ENCODE measurements at places on chromosomes 13 and 19.

DNA sequence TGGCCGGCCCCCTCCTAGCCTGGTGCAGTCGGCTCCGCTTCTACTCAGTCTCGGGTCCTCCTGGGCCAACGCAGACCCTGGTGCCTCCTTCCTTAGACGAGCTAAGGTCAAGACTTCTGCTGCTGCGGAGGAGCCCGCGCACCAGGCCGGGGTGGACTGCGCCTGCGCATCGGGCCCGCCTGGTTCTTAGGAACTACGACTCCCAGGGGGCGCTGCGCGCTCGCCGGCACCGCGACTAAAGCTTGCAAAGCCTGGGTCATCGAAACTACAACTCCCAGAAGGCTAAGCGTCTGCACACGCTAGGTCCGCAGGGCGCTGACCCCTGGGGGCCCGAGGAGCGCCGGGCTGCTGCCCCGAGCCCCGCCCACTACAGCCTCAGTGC lies at the start of gene ZNF835:
Gene ZNF835, minus strand, starts transcription at position 145 of the 382 bp plus-strand sequence. CDS start 6,559 bp downstream, outside the sequence.
- peak; percentile 42 for DNase-seq
- peaks cover 2% of the 10 kb centered on the region for H3K4me1 ChIP-seq

DNA sequence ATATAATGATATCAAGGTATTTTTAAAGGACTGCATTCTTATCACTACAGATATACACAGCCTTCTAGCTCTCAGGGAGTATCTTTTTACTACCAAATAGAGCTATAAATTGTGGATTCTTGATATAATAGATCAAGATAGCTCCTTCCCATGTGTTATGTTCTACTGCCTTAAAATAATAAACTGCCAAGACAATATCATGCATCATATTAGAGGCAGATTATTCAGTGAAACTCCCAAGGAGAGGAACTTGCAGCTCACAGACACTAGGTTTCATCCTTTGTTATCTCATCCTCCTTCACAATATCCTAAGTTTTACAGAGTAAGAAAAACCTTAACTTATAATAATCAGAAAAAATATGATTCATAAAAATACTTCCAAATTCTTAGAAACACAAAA lies 802.8 kb downstream of the DIAPH3 start:
- no peak overlapping the region for H3K4me3 ChIP-seq
- peaks cover 10% of the 10 kb centered on the region for H3K27me3 ChIP-seq
- H3K4me1 ChIP-seq, result no peaks in the 10 kb centered on the region
- DNase-seq, result no peak
- no peaks in the 10 kb centered on the region for H3K36me3 ChIP-seq
- no peak overlapping the region for H3K27ac ChIP-seq

DNA sequence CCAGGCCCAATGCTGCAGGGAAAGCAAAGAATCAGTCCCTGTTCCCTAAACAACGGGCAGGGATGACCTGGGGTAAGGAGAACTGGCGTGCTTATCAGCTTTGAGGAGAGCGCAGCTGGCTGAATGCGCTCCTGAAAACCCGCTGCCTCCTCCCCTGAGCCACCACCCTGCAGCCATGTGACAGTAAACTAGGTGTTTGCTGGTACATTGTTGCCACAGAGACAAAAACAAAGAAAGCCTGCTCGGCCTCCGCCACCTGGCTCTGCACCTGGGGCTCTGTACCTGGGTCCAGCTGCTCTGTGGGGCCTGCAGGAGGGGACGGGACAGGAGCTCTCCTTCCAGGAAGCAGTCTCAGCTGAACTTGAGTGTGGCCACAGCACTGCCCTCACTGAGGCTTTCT lies 21.8 kb downstream of the MCF2L start:
- H3K36me3 ChIP-seq, result no peaks in the 10 kb centered on the region
- no peak overlapping the region for H3K27ac ChIP-seq
- no peak overlapping the region for H3K4me3 ChIP-seq
- peaks cover 5% of the 10 kb centered on the region for H3K4me1 ChIP-seq
- H3K27me3 ChIP-seq, result peaks cover 4% of the 10 kb centered on the region
- no peak for DNase-seq

DNA sequence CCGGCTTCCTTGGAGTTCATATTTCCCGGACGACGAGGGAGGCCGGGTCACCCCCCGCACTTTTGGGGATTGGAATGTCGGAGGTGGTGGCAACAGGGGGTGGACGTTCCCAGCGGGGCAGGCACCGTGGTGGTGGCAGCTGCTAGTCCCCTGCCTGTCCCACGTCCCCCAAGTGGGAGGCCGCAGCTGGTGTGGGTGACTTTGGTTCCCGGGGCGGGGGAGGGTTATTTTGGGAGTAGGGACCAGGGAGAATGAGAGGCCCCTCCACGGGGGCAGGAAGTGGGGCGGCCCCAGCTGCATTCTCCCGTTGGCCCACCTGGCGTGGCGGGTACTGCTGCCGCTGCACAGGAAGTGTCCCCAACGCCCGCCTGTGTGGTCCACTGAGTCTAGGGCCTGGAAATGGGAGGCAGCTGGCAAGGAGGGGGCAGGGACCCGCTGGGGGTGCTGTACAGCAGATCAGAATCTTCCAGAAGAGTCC lies 11.1 kb upstream of the PLIN3 start:
- peaks cover 2% of the 10 kb centered on the region for H3K36me3 ChIP-seq
- peaks cover 6% of the 10 kb centered on the region for H3K4me1 ChIP-seq
- H3K27ac ChIP-seq, result no peak overlapping the region
- H3K4me3 ChIP-seq, result no peak overlapping the region

DNA sequence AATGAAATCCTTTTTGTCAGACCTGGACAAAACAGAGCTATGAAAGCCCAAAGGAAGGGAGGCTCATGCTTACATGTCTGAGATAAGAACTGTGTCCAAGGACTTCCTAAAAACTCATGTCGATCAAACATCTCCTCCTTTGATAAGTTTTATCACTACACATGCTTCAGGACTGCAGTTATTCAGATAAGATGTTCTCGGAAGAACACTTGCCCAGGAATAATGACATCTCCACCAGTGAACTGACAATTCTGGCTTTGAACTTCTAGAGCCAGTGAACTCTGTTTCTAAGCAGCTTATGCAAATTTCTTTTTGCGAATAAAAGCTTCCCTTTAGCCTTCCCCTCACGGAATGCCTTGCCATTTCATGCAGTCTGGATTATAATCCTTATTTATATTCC lies 561.6 kb downstream of the TBC1D4 start:
- no peaks in the 10 kb centered on the region for H3K36me3 ChIP-seq
- H3K4me3 ChIP-seq, result no peak overlapping the region
- no peaks in the 10 kb centered on the region for H3K27me3 ChIP-seq
- H3K4me1 ChIP-seq, result no peaks in the 10 kb centered on the region
- no peak for DNase-seq

DNA sequence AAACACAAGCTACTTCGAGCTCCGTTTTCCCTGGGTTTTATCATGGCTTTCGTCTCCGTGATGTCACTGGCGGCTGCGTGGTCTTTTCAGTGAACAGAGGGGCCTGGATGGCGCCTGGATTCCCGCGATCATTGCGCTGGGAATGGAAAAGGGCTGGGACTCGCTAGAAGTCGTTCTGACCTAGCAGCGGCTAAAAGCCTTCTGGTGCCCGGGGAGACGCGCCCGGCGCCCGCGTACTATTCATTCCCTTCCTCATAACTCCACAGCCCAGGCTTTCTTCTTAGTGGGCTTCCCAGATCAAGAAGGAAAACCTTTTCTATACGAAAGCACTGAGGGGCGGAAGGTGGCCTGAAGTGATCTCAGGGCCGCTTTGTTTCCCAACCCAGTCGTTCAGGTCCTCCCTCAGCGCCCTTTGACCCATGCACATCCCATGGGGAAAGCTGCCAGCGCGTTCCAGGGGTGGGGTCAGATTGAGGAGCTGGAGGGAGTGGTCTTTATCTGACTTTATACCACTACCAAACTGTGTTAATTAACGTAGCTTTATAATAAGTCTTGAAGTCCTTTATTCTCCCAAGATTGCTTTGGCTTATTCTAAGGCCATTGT lies 96.6 kb downstream of the ELF1 start:
- H3K4me1 ChIP-seq, result peaks cover 15% of the 10 kb centered on the region
- H3K4me3 ChIP-seq, result peak overlapping the region; percentile 81
- H3K36me3 ChIP-seq, result no peaks in the 10 kb centered on the region
- peak overlapping the region; percentile 97 for H3K27ac ChIP-seq

GRCh38 chr19:18504886-18505610 lies 16.8 kb downstream of the ELL start:
- H3K27ac ChIP-seq, result peak overlapping the region; percentile 97
- H3K27me3 ChIP-seq, result no peaks in the 10 kb centered on the region
- peak overlapping the region; percentile 84 for H3K4me3 ChIP-seq
- peaks cover 70% of the 10 kb centered on the region for H3K4me1 ChIP-seq
- no peaks in the 10 kb centered on the region for H3K36me3 ChIP-seq

- no peaks in the 10 kb centered on the region for H3K36me3 ChIP-seq
- no peak overlapping the region for H3K4me3 ChIP-seq
- no peak overlapping the region for H3K27ac ChIP-seq
- H3K27me3 ChIP-seq, result peaks cover 22% of the 10 kb centered on the region
Observed at GRCh38 chr13:26442541-26442940, 114.9 kb upstream of the WASF3 start.

DNA sequence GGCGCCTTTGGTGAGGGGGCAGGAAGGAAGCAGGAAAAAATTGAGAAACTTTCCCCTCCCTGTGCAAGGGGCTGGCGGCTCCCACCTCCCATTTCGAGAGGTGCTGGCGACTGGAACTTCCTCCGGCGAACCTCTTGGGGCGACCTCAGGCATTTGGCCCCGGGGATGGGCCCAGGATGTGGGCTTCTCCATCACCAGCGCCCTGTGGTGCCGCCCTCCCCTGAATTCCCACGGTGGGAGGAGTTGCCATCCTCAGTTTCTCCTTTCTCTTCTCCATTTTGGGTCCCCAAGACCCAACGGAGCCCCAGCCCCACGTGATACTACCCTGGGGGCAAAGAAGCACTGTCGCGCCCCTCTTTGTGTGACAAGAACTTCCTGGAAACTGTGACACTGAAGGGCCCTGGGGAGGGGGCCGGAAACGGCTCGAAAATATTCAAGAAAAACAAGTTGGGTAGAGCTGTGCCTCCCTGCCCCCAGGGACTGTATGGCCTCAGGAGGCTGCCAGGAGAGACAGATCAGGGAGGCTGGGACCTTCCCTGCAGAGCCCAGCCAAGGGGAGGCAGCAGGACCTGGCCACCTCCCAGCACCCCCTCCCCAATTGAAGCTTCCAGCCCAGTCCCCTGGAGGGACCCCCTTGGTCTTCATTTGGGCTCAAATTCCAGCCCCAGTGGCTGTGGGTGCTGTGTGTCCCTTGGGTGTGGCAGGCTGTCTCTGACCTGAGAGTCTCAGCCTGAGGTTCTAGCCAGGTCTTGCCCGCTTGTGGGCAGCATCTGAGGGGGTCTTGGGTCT lies 16.2 kb upstream of the AP1M2 start:
- H3K27ac ChIP-seq, result peak overlapping the region; percentile 99
- H3K36me3 ChIP-seq, result peaks cover 4% of the 10 kb centered on the region
- no peaks in the 10 kb centered on the region for H3K27me3 ChIP-seq
- DNase-seq, result peak; percentile 47
- peak overlapping the region; percentile 98 for H3K4me3 ChIP-seq
- H3K4me1 ChIP-seq, result peaks cover 19% of the 10 kb centered on the region

- H3K4me3 ChIP-seq, result no peak overlapping the region
- no peaks in the 10 kb centered on the region for H3K4me1 ChIP-seq
- H3K36me3 ChIP-seq, result no peaks in the 10 kb centered on the region
- no peak overlapping the region for H3K27ac ChIP-seq
- DNase-seq, result no peak
Observed at GRCh38 chr13:88862095-88862620, 1191.0 kb downstream of the SLITRK5 start.

DNA sequence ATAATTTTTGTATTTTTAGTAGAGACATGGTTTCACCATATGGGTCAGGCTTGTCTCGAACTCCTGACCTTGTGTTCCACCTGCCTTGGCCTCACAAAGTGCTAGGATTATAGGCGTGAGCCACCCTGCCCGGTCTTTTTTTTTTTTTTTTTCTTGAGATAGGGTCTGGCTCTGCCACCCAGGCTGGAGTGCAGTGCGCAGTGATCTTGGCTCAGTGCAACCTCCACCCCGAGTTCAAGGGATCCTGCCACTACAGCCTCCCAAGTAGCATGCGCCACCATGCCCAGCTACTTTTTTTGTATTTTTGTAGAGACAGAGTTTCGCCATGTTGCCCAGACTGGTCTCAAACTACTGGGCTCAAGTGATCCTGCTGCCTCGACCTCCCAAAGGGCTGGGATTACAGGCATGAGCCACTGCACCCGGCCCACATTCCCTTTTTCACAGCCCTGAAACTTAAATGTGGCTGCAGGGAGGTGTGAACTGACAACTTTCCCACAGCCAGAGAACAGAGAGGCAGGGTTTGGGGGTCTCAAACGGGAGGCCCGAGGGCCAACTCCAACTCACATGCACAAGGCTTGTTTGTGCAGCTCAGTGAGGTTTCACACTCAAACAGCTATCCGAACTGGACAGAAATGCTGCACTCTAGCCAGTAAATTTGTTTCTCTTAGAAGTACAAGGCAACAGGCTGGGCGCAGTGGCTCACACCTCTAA lies 4.4 kb upstream of the S1PR5 start:
- H3K4me3 ChIP-seq, result no peak overlapping the region
- peaks cover 10% of the 10 kb centered on the region for H3K36me3 ChIP-seq
- no peak for DNase-seq
- no peak overlapping the region for H3K27ac ChIP-seq

- no peak for DNase-seq
- no peaks in the 10 kb centered on the region for H3K4me1 ChIP-seq
- H3K27me3 ChIP-seq, result peaks cover 46% of the 10 kb centered on the region
- no peak overlapping the region for H3K27ac ChIP-seq
- H3K36me3 ChIP-seq, result no peaks in the 10 kb centered on the region
Observed at GRCh38 chr13:36772853-36773252, 46.2 kb upstream of the RFXAP start.

- H3K27me3 ChIP-seq, result peaks cover 65% of the 10 kb centered on the region
- no peaks in the 10 kb centered on the region for H3K36me3 ChIP-seq
- DNase-seq, result no peak
- no peak overlapping the region for H3K4me3 ChIP-seq
- H3K4me1 ChIP-seq, result no peaks in the 10 kb centered on the region
Observed at GRCh38 chr19:30356951-30357579, 15.1 kb upstream of the ZNF536 start.

DNA sequence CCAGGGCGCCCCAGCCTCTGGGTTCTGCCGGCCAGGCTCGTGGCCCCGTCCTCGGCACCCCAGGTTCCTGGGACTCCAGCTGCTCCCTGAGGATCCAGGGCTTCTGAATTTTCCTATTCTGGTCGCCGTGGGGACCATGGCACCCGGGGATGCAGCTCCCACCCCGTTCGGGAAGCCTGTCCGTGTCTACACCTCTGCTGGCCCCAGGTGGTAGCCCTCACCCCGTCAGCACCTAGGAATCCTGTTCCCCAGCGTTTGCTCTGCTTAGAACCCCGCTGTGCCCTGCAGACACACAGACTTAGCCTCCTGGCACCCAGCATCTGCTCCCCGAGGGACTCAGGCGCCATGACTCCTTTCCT lies 960 bp downstream of the PPFIA3 start:
- peaks cover 30% of the 10 kb centered on the region for H3K4me1 ChIP-seq
- peak overlapping the region; percentile 92 for H3K4me3 ChIP-seq
- DNase-seq, result no peak

DNA sequence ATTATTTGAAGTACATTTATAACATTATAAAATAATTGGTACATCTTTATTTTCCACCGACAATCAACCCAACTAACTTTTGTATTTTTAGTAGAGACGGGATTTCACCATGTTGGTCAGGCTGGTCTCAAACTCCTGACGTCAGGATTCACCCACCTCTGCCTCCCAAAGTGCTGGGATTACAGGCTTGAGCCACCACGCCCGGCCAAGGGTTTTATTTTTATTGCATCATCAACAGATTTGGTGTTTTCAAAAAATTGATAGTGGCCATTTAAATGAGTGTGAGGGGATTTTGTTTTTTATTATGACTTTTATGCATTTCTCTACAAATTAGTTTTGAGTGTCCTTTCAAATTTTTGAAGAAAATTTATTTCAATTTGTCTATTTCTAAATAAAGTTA lies 10.6 kb downstream of the ZNF726 start:
- no peaks in the 10 kb centered on the region for H3K4me1 ChIP-seq
- H3K4me3 ChIP-seq, result no peak overlapping the region
- peaks cover 2% of the 10 kb centered on the region for H3K36me3 ChIP-seq
- no peak for DNase-seq
- no peaks in the 10 kb centered on the region for H3K27me3 ChIP-seq
